ENCODE measurements at places on chromosomes 5 and 9. TPM values are rescaled to one million over a fixed set of nuclear protein-coding genes. Genes with fewer than 3 reads are reported as not detected.

BARHL1 gene
- not detected for total RNA-seq

SLC25A2 gene
- total RNA-seq, result not detected

BTF3 gene
- 760 TPM for total RNA-seq

DNA sequence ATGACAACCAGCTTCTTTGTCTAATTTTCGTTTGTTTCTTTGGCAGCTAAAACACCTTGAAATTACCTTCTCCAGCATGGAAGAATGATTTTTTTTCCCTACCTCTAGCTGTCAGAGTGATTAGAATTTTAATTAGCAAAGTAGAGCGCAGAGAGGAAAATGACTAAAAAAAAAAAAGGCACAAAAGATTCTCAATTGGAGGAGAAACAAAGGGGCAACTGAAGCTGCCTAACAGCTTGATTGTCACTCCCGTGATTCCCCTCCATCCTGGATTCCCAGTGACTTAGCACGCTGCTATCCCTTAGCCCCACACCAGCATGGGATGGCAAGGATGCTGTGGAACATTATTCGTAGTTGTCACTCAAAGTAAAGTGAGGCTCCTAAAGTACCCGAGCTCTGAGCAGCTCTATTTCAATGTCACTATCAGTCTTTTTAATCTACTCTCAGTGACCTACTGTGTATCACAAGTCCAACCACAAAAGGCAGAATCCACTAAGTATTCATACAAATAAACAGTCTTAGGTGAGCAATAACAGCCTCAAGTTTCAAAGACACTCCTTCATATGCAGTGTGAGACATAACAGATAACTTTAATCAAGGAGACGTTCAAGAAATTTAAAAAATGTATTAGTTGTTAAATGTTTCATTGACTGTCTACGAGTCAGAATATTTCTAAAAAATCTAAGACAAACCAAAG, 710.0 kb upstream of the GRAMD2B start:
- no peak overlapping the region for H3K27ac ChIP-seq
- H3K4me1 ChIP-seq, result no peaks in the 10 kb centered on the region
- no peaks in the 10 kb centered on the region for H3K27me3 ChIP-seq
- H3K4me3 ChIP-seq, result no peak overlapping the region
- no peak for DNase-seq

- H3K27ac ChIP-seq, result no peak overlapping the region
- no peak for DNase-seq
- H3K4me1 ChIP-seq, result no peaks in the 10 kb centered on the region
- H3K4me3 ChIP-seq, result peak overlapping the region; percentile 92
- H3K36me3 ChIP-seq, result peaks cover 24% of the 10 kb centered on the region
Observed at GRCh38 chr5:34930462-34930844, 1.1 kb downstream of the DNAJC21 start.

DNA sequence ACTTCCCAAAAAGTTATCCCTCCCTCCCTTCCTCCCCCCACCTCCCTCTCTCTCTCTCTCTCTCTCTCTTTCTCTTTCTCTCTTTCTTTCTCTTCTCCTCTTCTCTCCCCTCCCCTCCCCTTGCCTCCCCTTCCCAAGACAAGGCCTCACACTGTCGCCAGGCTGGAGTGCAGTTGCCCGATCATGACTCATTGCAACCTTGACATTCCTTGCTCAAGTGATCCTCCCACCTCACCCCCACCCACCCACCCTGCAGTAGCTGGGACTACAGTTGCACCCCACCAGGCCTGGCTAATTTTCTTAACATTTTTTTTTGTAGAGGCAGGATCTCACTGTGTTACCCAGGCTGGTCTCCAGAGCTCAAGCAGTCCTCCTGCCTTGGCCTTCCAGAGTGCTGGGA, 32.8 kb downstream of the VPS13A start:
- peak; percentile 39 for DNase-seq
- no peaks in the 10 kb centered on the region for H3K4me1 ChIP-seq
- H3K36me3 ChIP-seq, result peaks cover 2% of the 10 kb centered on the region

DNA sequence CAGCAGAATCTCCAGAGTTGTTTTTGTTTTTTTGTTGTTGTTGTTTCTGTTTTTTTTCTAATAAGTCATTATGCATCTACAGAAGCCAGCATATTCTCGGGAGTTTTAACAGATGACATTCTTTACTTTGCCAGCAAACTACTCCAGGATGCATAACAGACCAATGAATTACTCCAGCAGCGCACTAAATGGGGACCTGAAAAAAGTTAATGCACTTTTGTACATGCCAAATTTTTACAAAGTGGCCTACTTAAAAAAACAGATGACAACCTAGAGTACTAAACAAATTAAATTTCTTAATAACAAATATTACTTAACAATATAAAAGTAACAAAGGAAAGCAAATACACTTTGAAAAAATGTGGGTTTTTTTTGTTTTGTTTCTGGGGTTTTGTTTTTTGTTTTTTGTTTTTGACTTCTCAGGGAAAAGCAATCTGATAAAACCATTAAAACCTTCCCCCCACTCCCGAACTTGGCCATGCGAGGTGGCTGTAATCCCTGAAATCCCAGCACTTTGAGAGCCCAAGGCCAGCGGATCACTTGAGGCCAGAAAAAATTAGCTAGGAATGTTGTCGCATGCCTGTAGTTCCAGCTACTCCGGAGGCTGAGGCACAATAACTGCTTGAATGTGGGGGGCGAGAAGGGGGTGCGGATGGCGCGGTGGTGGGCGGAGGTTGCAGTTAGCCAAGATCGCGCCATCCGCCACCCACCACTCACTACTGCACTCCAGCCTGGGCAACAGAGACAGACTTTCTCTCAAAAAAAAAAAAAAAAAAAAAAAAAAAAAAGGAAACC, 352.4 kb downstream of the CETN3 start:
- H3K36me3 ChIP-seq, result no peaks in the 10 kb centered on the region
- peak; percentile 19 for DNase-seq
- no peak overlapping the region for H3K4me3 ChIP-seq
- no peak overlapping the region for H3K27ac ChIP-seq
- H3K27me3 ChIP-seq, result no peaks in the 10 kb centered on the region
- no peaks in the 10 kb centered on the region for H3K4me1 ChIP-seq

- no peaks in the 10 kb centered on the region for H3K36me3 ChIP-seq
- no peaks in the 10 kb centered on the region for H3K27me3 ChIP-seq
- peak overlapping the region; percentile 28 for H3K4me3 ChIP-seq
- no peak overlapping the region for H3K27ac ChIP-seq
- DNase-seq, result peak; percentile 57
- H3K4me1 ChIP-seq, result peaks cover 5% of the 10 kb centered on the region
Observed at GRCh38 chr5:66828548-66829357, 232.6 kb downstream of the MAST4 start.

DNA sequence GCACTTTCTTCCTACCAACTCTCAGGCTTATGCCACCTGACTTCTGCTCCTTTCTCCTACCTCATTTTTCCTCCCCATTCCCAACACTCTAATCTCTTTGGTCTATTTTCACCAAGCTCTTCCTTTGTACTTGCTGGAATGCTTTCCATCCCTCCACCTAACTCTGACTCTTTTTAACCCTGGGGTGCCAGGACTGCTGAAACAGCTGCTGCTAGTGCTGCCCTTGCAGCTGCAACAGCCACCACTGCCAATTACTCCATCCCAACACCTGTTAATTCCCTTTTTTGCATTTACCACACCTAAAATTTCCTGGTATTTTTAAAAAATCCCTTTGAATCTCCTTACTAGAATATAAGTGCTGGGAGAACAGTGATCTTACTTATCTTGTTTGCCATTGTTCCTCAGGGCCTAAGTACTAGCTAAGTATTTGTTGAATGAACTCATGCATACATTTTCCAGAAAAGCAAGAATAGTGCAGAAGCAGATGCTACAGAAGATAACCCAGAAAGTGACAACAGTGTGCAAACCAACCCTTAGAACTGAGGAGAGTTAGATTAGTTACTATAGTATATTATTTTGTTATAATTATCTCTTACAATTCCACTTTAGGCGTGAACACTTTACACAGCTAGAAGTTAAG, 11.5 kb downstream of the NADK2 start:
- no peak overlapping the region for H3K4me3 ChIP-seq
- no peaks in the 10 kb centered on the region for H3K27me3 ChIP-seq
- no peak overlapping the region for H3K27ac ChIP-seq
- H3K4me1 ChIP-seq, result no peaks in the 10 kb centered on the region
- DNase-seq, result no peak

- H3K4me3 ChIP-seq, result peak overlapping the region; percentile 76
- DNase-seq, result peak; percentile 85
- peaks cover 10% of the 10 kb centered on the region for H3K4me1 ChIP-seq
- peak overlapping the region; percentile 13 for H3K27ac ChIP-seq
Observed at GRCh38 chr9:71446473-71447411, 321.6 kb downstream of the CEMIP2 start.

GRCh38 chr5:124825983-124826337, 79.5 kb upstream of the ZNF608 start:
- H3K4me3 ChIP-seq, result no peak overlapping the region
- no peaks in the 10 kb centered on the region for H3K27me3 ChIP-seq

DNA sequence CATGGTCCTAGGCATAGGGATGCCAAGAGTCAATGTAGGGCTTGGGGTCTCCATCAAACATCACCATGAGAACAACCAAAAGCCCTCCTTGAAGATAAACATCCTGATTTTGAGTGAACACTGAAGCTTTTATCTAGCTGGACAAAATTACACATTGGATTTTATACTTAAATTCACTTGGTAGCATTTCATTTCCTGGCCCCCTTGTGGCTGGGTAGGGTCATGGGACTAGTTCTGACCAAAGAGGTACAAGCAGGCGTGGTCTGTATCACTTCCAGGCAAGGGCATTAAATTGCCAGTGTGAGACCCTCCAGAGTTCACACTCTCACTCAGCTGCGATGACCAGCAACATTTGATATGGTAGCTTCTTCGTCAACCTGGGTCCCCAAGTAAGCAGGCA, 320.3 kb downstream of the ACTL7B start:
- no peaks in the 10 kb centered on the region for H3K27me3 ChIP-seq
- no peak overlapping the region for H3K4me3 ChIP-seq
- no peaks in the 10 kb centered on the region for H3K4me1 ChIP-seq
- H3K36me3 ChIP-seq, result no peaks in the 10 kb centered on the region
- DNase-seq, result no peak
- H3K27ac ChIP-seq, result no peak overlapping the region

DNA sequence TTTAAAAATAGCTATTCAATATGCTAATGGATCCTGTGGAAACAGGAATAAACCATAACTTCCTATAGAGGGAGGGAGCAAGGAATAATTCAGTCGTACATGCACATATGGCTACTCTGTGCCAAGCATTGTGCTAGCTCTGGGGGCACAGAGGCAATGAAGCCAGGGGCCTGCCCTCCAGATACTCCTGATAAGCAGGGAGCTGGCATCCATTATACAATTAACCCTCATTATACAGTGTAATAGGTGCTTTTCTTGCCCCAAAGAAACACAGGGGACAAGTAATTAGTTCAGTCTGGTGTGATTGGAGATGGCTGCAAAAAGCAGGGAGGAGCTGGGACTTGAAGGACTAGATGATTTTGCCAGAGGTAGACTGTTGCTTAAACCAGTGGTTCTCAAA, 200.4 kb downstream of the SREK1 start:
- no peaks in the 10 kb centered on the region for H3K36me3 ChIP-seq
- H3K4me1 ChIP-seq, result no peaks in the 10 kb centered on the region
- DNase-seq, result no peak
- no peak overlapping the region for H3K4me3 ChIP-seq

GRCh38 chr9:89274838-89275237, 36.2 kb upstream of the CKS2 start:
- H3K4me3 ChIP-seq, result no peak overlapping the region
- H3K4me1 ChIP-seq, result no peaks in the 10 kb centered on the region
- DNase-seq, result no peak
- H3K27ac ChIP-seq, result no peak overlapping the region
- H3K27me3 ChIP-seq, result no peaks in the 10 kb centered on the region
- H3K36me3 ChIP-seq, result no peaks in the 10 kb centered on the region

GRCh38 chr9:77125665-77126064, 51.7 kb upstream of the VPS13A start:
- no peak overlapping the region for H3K4me3 ChIP-seq
- no peak overlapping the region for H3K27ac ChIP-seq
- peaks cover 14% of the 10 kb centered on the region for H3K4me1 ChIP-seq
- no peaks in the 10 kb centered on the region for H3K36me3 ChIP-seq
- no peak for DNase-seq
- H3K27me3 ChIP-seq, result no peaks in the 10 kb centered on the region

All from H1 (cell line).